ENCODE measurements at places on chromosomes 6 and 20.

GRCh38 chr20:59458645-59459044 is 145.7 kb upstream of the PHACTR3 start:
- DNase-seq = no peak

DNA sequence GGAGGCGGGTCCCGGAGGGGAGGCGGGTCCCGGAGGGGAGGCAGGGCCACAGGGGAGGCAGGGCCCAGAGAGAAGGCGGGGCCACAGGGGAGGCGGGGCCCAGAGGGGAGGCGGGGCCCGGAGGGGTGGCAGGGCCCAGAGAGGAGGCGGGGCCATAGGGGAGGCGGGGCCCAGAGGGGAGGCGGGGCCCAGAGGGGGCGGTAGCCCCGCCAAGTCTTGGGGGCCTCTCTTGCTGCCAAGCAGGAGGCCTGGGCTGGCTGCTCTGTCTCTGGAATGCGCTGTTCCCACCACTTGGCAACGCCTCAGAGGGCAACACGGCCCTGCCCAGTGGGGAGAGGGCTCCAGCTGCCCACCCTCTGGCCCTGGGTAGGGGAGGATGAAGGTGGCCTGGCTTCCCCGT is 80.5 kb downstream of the YTHDF1 start:
- DNase-seq = no peak

GRCh38 chr20:25510202-25510601 is 75.1 kb downstream of the NINL start:
- no peak for DNase-seq

DNA sequence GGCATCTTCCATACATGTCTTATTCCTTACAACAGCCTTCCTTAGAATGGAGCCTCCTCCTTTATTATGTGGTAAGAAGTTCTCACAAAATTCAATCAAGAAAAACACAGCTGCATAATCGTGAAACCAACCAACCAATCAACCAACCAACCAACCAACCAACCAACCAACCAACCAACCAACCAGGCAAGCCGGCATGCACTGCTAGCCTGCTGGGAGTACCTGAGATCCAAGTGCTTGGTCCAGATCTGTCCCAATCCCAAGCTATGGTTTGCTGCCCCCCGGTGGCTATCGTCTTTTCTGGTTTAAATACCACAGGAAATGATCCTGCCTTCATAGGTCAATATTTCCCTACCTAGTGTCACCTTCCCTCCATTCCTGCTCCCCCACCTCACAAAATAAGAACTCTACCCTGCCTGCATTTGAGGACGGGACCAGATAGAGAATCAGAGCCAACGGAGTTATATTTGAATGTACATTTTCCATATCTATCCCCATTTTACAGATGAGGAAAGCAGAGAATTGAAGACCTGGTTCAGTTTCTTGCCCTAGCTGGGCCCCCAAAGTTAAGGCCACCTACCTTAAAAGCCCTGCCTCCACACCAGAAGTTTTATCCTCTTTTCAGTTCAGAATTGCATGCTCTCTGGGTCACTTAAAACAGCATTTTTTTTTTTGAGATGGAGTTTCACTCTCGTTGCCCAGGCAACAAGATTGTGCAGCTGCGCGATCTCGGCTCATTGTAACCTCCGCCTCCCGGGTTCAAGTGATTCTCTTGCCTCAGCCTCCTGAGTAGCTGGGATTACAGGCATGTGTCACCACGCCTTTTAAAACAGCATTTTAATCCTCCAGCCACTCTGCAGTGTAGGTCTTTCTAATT is 27.1 kb downstream of the RAB44 start:
- no peak for DNase-seq

GRCh38 chr6:14735956-14736486 is 509.8 kb upstream of the JARID2 start:
- DNase-seq = no peak

GRCh38 chr6:167047554-167047953 is 48.4 kb downstream of the CEP43 start:
- no peak for DNase-seq

DNA sequence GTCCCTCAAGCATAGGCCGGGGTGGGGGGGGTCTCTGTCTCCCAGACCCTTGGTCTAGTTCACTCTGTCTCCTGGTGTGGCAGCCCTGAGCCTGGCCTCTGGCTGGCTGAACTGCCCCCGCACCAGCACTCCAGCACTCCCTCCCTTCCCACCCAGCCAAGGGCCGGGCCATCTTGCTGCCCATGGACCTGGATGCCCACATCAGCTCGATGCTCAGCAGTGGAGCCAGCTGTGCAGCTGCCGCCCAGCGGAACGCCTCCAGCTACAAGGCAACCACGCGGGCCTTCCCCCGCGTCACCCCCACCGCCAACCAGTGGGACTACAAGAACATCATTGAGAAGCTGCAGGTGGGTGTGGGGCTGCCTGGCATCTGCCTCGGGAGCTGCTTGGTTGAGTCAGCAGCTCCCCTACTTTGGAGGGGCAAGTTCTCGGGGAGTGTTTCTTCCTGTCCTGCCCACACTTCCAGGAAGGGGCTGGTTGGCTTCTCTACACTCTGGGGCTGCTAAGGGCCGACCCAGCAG is 28.4 kb downstream of the UQCC2 start:
- peak; percentile 15 for DNase-seq

- no peak for DNase-seq
Observed at GRCh38 chr20:39880890-39881289, 808.1 kb downstream of the MAFB start.

- no peak for DNase-seq
Observed at GRCh38 chr6:130159956-130160355, 62.8 kb downstream of the SAMD3 start.

GRCh38 chr20:57696401-57696961 is 13.3 kb downstream of the PMEPA1 start:
- DNase-seq = no peak

DNA sequence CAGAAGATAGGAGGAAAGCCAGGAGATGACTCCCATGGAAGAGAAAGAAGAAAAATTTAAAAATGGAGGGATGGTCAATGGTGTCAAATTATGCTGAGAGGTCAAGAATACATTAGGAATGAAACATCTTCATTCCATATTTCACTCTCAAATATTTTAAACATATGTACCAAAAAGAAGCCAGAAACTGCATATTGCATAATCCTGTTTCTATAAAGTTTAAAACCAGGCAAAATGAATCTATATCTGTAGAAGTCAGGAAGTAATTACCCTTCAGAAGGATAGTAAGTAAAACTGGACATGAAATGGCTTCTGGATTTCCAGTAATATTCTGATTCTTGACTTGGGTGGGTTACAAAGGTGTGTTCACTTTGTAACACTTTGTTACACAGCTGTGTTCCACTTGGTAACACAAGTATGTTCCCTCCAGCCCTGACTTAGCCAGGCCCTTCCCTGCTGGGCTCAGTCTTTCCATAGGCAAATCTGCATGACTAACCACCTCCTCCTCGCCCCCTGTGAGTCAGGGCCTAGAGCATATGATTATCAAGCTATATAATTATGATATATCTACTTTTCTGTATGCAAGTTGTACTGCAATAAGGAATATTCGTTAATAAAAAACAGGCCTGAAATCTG is 20.2 kb upstream of the C6orf141 start:
- DNase-seq = no peak

GRCh38 chr6:168196385-168196860 is 117.4 kb upstream of the FRMD1 start:
- no peak for DNase-seq

GRCh38 chr6:25219216-25219916 is 59.8 kb upstream of the CARMIL1 start:
- DNase-seq = no peak

GRCh38 chr20:3674995-3675900 is 6.6 kb downstream of the ADAM33 start:
- no peak for DNase-seq

DNA sequence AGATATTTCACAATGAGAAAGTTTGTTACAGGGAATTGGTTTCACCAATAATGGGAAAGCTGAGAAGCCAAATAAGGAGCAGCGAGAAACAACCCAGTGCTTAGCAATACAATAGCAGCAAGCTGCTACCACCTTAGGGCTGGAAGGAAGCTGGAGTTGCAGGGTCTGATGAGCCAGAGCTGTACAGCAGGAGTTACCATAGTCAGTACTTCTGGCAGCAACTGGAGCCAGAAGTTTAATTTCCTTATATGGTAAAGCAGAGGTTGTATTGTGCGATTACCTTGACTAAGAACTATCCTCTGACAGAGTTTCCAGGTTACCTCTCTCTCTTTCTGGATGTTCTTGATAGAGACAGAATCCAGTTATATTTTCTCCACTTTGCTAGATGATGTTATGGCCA is 137.1 kb upstream of the OLIG3 start:
- DNase-seq = no peak

DNA sequence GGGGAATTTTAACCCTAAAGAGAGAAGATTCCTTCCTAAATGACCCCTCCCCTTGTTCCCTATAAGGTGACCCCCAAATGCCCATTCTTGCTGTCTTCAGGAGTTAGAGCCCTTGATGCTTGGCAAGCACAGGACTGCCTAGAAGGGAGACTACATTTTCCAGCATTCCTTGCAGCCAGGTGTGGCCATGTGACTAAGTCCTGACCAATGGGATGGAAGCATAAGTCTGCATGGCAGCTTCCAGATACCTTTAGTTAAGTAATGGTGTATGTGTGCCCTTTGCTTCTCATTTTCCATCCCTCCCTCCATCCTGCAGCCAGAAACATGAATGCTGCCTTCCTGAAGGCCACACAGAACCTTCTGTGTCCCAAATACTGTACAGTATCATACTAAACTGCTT is 5.5 kb downstream of the BFSP1 start:
- DNase-seq = no peak

GRCh38 chr6:90019216-90019615 is 124.9 kb downstream of the GJA10 start:
- no peak for DNase-seq

DNA sequence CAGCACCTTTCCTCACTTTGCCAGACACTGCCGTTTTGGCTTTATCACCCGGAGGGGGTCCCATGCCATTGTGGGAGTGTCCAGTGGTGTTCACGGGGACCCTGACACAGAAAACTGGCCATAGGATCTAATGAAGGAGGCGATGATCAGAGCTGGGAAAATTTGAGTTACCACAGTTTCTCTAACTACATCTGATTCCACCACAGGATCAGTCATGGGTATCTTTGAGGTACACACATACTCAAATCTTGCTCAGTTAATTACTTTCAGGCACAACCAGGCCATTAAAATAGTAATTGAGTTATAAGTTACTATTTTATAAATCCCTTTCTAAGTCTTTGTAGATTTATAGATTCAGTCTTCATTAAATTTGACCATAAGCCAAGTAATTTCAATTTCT is 215.1 kb downstream of the PRL start:
- no peak for DNase-seq

DNA sequence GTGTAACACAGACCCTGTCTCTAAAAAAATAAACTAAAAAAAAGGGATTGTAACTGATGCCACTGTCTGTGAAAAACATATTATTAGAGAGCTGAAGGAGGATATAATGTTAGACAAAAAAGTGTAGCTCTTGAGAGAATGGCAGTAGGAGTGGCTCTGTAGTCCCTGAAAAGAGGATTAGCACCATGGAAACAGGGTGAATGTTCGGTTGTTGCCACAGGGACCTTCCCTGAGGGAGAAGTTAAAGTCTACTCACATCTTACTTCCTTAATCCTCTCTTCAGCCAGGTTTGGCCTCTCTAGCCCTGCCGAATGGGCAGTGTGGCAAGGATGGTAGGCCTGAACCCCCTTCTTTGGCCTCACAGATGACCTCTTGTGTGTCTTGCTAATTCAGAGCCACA is 12.1 kb downstream of the SCAND1 start:
- DNase-seq = no peak

DNA sequence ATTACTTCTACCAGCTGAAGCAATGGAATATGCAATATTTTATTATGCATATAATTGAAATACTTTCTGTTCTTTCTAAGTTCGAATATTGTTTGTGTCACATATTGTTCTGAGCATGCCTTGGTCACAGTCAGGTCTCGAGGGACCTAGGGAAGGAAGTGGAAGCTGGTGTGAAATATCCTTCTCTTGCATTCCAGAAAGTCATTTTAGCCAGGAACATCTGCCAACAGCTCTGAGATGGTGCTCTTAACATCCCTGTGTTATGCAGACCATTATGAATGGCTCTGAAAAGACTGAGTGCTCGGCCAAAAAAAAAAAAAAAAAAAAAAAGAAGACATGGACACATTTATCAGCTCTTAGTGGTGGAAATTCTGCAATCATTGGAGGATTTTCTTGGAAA is 132.7 kb upstream of the JAG1 start:
- DNase-seq = no peak

DNA sequence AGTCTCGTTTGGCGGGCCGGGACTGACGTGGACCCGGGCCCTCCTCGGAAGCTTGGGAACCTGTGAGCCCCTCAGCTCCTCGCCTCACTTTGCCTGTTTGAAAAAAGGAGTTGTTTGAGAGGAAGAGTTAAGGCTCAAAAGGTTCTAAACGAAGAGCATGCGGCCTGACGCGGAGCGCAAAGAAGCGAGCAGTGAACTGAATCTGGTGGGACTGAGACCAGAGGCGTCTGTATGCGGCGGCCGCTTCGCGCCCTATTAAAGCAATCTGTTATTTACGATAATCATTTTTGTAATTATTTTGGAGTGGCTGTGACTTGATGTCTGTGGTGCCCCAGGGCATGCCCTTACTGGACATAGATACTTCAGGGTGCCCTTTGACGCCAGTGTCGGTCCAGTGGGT is 3.3 kb upstream of the TFAP2C start:
- no peak for DNase-seq

DNA sequence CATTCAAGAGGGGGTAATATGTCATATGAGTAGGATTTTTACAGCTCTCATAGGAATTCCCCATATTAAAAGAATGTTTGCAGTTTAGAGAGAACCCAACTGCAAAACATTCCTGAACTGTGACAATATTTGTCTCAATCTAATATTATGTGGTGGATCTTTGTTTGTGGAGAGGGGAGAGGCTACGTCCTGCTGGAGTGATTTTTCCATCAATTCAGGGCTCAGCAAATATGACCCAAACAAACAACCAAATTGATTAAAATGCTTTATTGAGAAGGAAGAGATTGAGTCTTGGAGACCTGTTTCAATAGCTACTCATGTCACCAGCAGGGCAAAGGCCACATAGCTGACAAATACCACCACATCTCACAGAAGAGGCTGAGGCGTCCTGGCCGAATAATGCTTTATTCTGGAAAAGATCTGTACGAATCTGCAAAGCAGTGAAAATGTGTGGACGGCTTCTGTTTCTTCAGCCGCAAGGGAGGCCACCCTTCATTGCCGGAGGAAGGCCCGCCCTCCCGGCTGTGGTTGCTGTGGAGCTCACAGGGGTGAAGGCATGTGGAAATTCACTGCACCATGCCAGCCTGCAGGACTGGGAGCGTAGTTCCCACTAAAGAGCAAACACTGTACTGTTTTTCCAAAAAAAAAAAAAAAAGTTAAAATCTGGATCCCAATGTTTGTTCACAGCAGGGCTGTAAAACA is 89.7 kb upstream of the QKI start:
- no peak for DNase-seq

GRCh38 chr20:24314053-24314452 is 155.4 kb upstream of the SYNDIG1 start:
- no peak for DNase-seq

GRCh38 chr6:109051301-109052017 is 43.2 kb downstream of the SESN1 start:
- no peak for DNase-seq

GRCh38 chr6:5462856-5463255 is 201.5 kb downstream of the FARS2 start:
- DNase-seq = no peak

- DNase-seq = no peak
Observed at GRCh38 chr20:57092112-57092899, 174.1 kb downstream of the BMP7 start.

- DNase-seq = no peak
Observed at GRCh38 chr20:39885975-39886649, 802.9 kb downstream of the MAFB start.

Measured in stimulated activated CD4-positive, alpha-beta T cell treated with anti-CD3 and anti-CD28 coated beads, Interleukin-15, amount 100 ng/mL, for 1 hour (primary cell).